ENCODE measurements at places on chromosomes 16 and 17.

DNA sequence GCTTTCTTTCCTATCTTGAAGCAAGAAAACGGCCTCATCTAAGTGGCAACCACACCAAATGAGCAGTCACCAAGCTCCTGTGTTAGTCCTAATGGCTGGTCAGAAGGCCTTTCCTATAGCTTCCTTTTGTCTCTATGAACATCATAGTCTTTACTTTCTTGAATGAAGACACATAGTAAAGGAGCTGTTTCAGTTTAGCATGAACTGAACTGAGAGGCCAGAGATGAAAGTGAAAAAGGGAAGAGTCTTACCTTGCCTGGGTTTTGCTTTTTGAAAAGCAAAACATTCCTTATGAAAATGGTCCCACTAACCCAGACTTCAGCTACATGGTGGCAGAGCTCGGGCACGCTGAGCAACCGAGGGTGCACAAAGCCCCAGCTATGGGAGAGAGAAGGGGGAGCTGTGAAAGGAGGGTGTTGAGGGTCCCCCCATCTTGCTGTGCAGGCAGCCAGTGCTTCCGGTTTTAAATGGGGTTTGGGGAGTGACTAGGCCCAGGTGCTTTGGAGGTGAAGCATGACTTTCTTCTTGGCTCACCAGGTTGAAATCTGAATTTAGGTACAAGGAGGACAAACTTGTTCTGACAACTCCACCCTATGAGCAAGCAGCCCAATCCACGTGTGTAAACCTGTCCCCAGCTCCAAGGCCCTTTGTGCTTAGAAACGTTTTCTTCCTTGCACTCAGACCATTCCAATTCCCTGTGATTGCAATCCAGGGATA lies 9.1 kb upstream of the PSMC3IP start:
- DNase-seq, result no peak

DNA sequence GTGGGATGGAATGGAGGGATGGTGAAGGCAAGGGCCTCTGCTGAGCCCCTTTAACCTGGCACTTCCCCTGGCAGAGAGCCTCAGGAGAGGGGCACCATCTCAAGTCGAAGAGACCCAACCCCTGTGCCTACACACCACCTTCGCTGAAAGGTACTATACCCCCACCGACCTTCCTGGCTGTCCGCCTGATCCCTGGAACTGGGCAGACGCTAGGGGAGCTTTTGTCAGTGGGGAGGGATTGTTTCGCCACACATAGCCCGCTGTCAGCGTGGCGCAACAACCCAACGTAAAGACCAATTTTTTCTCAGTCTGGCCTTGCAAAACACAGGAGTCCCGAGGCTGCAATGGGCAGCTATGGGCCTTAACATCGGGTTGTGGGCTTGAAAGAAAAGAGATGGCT lies 3.1 kb downstream of the PPP1R1B start:
- no peak for DNase-seq

GRCh38 chr17:30165147-30165546 lies 48.5 kb downstream of the NSRP1 start:
- no peak for DNase-seq

GRCh38 chr16:84139628-84140258 lies 5.2 kb downstream of the HSDL1 start:
- DNase-seq, result no peak

- DNase-seq, result no peak
Measured at GRCh38 chr17:4545217-4545951, 9.8 kb downstream of the MYBBP1A start.

DNA sequence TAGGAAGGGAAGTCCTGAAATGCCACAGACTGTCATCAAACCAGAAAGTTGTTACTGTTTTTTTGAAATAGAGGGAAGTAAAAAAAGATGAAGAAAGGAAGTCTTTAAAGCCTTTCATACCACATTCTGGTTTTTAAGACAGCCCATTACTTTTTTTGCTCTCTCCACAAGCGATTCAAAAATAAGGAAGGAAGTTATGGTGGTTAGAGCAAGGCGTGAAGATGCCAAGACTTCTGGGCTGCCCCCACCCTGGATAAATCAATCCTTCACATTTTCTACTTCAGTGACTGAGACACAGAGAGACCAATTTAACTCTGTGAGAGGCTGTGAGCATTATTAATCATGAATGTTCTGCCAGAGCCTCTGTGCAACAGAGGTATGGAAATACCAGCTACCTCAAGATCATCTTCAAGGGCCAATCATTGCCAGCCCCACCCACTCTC lies 82.3 kb upstream of the BCAR1 start:
- DNase-seq, result no peak

GRCh38 chr17:19273731-19274130 lies 36.6 kb downstream of the EPN2 start:
- DNase-seq, result no peak

GRCh38 chr17:44970136-44970741 lies 2.1 kb upstream of the C1QL1 start:
- peak; percentile 67 for DNase-seq

- no peak for DNase-seq
Measured at GRCh38 chr17:77817953-77818352, 140.6 kb upstream of the TNRC6C start.

DNA sequence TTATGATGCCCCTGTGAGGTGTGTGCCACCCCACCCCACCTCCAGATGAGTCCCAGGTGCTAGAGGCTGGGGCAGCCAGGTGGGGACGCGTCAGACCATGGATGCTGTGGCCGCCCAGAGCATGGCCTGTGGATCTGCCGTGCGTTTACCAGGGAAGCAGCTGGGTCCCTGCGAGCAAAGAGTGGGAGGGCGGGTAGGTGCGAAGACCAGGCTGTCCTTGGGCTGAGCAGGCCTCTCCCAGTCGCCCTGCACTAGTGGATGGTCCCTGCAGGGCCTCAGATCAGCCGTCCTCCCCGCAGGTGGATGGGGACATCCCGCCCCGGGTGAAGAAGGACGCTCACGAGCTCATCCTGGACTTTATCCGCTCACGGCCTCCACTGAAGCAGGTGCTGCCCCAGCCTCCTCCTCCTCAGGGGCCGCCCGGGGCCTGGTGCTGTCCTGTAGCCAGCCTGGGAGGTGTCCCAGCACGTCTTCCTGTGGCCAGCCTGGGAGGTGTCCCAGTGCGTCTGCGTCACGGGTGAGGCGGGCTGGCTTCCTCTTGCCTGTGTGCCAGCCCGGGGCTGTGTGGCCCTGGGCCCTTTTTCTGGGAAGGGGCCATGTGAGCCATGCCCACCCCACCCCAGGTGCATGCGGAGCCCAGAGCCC lies 18.0 kb upstream of the TCF25 start:
- DNase-seq, result no peak

DNA sequence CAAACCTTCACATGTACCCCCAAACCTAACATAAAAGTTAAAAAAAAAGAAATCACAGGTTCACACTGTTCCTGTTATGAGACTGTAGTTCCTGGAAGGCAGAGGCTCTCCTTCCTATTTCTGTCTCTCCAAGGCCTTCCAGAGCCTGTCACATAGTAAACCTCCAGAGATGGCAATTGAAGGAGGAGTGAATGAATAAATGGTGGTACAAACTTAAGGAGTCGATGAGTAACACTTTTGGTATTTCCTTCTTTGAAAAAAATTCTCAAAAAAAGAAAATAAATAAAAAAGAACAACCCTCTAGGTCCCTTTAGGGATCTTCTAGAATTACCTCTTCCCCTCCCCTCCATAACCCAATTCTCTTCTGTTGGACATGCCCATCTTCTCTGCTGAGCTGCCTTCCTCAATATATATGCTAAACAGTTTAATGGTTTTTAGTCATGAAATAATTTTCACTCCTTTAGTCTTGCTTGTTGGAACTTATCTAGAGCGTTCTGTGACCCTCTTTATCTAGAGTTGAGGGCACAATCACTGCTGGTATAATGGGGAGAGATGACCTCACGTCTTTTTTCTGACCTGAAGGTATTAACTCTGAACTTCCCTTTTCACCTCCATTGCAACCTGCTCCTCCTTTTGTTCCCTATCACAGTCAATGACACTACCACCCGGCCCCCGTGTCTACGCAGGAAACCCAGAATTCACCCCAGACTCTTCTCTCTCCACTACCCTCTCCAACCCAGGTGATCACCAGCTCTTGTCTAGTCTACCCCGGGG lies 1.7 kb upstream of the TAF15 start:
- no peak for DNase-seq

DNA sequence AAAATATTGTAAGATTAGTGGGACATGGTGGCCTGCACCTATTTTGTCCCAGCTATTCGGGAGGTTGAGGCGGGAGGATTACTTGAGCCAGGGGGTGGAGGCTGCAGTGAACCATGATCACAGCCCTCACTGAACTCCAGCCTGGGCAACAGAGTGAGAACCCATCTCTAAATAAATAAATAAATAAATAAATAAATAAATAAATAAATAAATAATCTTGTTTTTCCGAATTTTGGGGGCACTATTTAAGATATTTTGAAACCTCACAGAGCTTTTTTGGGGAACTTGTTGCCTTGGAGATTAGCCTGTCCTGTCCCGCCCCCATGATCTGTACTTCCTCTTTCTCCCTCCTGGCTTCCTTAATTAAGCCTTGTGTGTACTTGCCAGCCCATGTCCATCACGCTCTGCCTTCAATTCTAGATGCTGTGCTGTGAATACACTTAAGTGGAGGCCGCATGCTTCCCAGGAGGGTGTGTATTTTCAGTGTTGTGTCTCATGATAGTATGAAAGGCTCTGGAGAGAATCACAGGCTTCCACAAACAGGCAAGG lies 4.4 kb downstream of the LGALS9 start:
- no peak for DNase-seq

DNA sequence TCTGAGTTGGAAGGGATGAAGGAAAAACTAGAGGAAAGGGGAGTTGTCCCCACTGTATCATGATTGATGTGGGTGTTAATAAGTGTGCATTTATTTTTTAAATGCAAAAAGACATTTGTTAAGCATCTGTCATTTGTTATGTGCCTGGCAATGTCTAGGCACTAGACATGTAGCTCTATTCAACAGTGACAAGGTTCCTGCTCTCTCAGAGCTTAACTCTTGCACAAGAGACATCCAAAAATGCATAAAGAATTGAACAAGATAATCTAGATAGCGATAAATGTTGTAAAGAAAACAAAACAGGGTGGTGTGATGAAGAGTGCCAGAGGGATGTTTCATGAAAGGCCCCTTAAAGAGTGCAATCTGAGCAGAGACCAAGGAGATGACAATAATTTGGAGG lies 148.9 kb downstream of the TOX3 start:
- DNase-seq, result no peak

DNA sequence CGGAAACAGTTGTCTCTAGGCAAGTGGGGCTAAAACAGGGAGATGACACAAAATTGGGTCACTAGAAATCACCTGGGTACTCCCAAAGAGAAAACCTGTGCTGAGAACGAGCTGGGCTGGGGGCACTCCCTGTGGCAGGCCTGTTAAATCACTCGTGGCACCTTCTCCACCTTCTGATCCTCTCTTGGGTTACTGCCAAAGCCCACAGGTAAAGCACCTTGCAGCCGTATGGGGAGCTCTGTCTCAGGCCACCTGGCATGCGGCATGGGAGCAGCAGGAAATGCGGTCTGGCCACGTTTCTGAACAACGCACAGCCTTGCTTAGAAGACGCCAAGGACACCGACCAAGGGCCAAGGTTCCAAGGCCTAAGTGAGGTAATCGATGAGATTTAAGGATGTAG lies 21.5 kb upstream of the ICAM2 start:
- no peak for DNase-seq
